Activated naive CD4-positive, alpha-beta T cell treated with anti-CD3 and anti-CD28 coated beads, Interleukin-2, amount 50 U/mL, for 16 hours (primary cell): ENCODE measurements at places on chromosomes 6 and 20.
A peak's percentile ranks its signal among the peaks of the same experiment; 100 is the strongest.

DNA sequence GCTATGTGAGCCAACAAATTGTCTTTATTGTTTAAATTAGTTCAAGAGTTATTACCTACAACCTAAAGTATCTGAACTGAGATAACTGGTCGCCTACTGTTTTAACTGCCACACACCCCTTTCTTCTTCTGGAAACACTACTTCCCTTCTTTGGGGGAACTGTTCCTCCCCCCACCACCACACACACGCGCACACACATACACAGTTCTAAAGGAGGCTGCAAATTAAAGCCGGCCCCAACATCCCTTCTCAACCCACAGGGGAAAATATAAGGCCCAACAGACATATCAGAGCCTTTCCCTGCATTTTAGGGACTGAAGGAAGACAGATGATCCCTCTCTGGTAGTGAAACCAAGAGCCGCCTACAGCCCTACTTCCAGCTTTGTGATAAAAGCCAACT, 348.0 kb upstream of the JARID2 start:
- no peak for DNase-seq

- no peak for DNase-seq
Observed at GRCh38 chr6:28941684-28942448, 18.1 kb upstream of the TRIM27 start.

GRCh38 chr6:134097114-134097707, 44.8 kb upstream of the SLC2A12 start:
- peak; percentile 63 for DNase-seq

DNA sequence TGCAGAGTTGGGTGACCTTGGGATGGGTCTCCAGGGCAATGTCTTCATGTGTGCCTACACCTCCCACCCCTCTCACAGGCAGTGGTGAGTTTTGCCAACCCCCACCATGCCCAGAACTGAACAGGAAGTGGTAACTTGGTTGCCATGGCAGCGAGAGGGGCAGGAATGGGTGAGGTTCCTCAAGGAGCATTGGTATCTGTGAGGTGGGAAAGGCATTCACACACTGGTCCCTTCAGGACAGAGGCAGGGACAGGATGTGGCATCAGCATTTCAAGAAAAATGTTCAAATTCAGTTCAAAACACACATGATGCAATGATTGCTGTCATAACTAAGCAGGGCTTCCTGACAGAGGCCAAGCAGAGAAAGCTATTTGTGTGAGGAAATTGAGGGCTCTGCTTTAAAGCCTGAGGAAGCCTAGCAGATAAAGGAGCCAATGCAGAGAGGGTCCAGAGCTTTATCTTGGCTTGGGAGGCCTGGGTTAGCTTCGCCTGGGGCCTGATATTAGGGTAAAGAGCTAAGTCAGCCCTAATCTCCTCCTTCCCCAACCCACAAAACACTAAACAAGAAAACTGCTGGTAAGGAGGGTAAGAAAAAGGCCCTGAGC, 551 bp downstream of the TREML2 start:
- DNase-seq, result peak; percentile 44

GRCh38 chr20:64110411-64111068, 3.2 kb upstream of the NPBWR2 start:
- DNase-seq, result no peak

- DNase-seq, result no peak
Observed at GRCh38 chr6:33433001-33433543, 13.2 kb downstream of the SYNGAP1 start.

- no peak for DNase-seq
Observed at GRCh38 chr6:105019285-105019684, 62.4 kb downstream of the LIN28B start.

- DNase-seq, result no peak
Observed at GRCh38 chr6:167817729-167818128, 9.0 kb upstream of the AFDN start.

- DNase-seq, result no peak
Observed at GRCh38 chr20:10739566-10739965, 65.8 kb upstream of the JAG1 start.

DNA sequence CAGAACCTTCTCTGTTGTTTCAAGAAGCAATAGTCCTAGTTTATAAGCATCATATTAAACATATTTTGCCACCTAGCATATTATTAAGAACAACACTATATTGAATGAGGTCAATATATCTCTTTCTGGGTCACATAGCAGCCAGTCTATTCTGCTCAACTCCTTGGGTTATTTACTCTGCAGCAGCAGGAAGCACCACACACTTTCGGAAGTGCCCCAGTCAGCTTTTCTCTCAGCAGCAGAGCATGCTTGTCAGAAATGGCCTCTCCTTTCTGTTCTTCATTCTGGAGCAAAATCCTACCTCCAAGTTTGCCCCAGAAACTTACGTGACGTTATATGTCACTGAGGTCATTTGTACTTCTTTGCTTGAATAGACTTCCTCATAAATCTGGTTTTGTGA, 22.7 kb downstream of the CFAP206 start:
- DNase-seq, result no peak

- DNase-seq, result no peak
Observed at GRCh38 chr6:169738976-169739529, 12.3 kb downstream of the DYNLT2 start.

DNA sequence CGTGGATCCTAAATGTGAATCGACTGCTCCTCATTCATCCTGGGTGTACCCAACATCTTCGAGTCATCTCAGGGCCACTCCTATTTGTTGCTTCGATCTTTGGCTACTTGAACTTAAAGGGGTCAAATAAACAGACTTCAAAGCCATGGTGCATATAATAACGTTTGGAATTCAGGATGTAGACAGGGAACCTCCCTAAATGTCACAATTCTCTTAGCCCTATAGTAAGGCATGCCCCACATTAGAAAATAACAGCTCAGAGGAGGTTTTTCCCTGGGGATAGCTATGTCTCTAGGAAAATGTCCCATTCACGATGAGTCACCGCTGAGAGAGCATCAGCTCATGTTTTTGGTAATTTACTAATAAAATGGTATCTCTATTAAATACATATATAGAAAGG, 54.8 kb upstream of the BMP6 start:
- DNase-seq, result no peak

GRCh38 chr6:97280766-97281165, 2.2 kb downstream of the MMS22L start:
- DNase-seq, result no peak

DNA sequence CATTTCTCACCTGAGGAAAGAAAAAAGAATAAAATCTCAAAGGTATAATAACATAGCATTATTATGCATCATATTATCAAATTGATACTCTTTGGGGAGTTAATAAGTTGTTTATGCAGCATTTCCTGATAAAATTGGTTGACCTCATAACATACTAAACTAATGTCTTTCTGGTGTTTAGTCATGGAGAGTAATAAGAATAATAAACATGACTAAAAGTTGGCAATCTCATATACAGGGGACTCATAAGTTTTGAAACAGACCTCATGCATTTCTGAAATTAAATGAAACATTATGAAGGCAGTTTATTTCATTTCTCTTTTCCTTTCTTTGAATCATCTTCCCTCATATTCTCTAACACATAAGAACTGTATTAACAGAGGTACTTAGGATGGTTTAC, 60.5 kb upstream of the PRDM1 start:
- no peak for DNase-seq

GRCh38 chr6:1597121-1597744, 12.5 kb upstream of the FOXC1 start:
- DNase-seq, result no peak

GRCh38 chr20:54207053-54207742, 689 bp upstream of the PFDN4 start:
- no peak for DNase-seq

DNA sequence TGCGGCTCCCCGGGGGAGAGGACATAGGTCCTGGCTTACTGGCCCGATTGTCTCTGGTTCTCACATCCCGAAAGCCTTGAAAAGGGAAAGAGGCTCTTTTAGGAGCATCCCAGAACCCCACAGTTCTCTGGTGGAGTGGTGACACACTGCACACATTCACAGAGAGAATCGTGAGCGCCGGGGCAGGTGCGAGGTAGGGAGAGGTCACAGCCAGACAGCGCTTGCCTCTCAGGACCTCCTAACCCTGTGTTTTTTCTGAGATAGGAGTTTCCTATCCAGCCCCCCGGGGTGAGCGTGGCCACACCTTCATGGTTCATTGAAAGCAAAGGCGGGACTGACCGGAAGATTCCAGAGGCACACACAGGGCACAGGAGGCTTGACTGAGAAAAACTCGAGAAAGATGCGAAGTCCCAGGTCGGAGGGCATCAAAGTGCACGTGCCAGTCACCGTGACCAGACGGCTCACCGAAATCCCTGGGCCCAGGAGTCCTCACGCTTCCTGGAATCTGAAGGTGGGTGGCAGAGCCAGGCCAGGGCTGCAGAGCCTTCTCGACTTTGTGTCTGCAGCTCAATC, 46.5 kb upstream of the FRMD1 start:
- DNase-seq, result no peak

GRCh38 chr6:78693835-78694234, 173.5 kb upstream of the IRAK1BP1 start:
- DNase-seq, result no peak

DNA sequence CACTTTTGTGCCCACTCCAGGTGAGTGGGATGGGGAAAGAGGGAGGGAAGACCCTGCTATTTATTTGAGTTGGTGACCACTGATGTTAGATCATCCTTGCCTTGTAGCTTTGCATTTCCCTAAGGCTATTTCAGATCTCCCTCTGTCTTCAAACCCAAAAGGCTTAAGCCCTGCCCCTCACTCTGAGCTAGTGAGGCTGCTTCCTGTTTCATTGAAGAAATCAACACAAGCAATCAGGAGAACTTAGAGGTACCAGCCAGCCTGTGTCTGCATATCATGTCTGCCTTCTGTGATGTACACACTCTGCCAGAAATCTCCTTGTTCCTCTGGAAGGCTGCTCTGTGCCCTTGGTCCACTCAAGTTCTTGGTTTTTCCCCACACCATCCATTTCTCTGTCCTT, 135.3 kb downstream of the ARID1B start:
- DNase-seq, result no peak

- DNase-seq, result peak; percentile 46
Observed at GRCh38 chr6:149938571-149939355, 3.1 kb upstream of the ULBP2 start.

DNA sequence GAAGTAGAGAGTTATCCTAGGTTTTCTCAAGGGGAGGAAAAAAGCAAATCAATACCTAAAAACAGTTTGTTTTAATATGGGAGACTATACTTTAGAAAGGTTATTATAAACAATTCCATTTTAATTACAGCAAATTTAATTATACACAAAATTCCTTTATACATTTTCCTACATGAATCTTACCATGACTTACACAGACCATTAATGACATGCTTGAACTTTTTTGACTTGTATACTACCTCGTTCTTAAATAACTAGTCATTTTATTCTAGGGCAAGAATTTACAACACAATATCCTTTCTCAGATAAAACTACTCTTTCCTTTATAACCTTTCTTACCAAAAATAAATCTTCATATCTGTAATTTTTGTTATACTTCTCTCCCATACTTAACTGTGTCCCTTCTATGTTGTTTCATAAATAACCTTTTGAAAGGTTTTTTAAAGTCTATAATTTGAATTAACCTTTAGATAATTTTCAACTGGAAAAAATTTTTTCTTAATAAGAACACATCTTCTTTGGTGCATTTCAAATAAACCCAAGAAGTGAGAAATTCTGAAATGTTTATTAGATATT, 729.4 kb downstream of the TENT5A start:
- no peak for DNase-seq

GRCh38 chr6:126131246-126131645, 144.9 kb downstream of the TRMT11 start:
- no peak for DNase-seq
